Effector CD8-positive, alpha-beta T cell (primary cell): ENCODE measurements at places on chromosomes 5 and 9.

GRCh38 chr5:119274030-119274766, 81.6 kb upstream of the TNFAIP8 start:
- DNase-seq = no peak

GRCh38 chr5:98307811-98308210, 465.7 kb upstream of the RGMB start:
- no peak for DNase-seq

- no peak for DNase-seq
Measured at GRCh38 chr5:138725153-138725817, 27.9 kb upstream of the CTNNA1 start.

DNA sequence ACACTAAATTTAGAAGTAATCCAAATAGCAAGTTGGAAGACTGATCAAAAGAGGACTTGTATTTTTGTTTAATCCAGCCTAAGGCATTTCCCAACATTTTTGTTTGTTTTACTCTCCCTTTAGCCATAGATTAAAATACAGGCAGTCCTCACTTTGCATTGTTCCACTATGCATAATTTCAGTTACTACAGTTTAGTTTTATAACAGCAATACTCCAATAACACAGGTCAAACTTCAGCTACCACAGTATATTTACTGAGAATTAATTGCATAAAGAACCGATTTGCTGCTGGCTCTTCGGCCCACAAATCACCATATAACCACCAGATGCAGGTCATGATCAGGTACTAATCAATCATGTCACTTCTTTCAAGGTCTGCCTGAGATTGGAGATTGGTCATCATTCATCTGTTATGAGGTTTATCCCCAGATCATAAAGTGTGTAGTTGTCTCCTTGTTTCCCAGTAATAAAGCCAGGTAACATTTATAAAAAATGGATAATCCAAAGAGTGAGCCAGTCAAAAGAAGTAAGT, 12.1 kb downstream of the FTMT start:
- no peak for DNase-seq

- no peak for DNase-seq
Measured at GRCh38 chr9:125296843-125297372, 35.3 kb downstream of the GAPVD1 start.

GRCh38 chr5:178236679-178237078, 4.1 kb upstream of the PHYKPL start:
- DNase-seq = no peak

- no peak for DNase-seq
Measured at GRCh38 chr5:138655530-138656190, 80.5 kb upstream of the HSPA9 start.

- DNase-seq = no peak
Measured at GRCh38 chr5:160167624-160168165, 48.4 kb upstream of the PWWP2A start.

DNA sequence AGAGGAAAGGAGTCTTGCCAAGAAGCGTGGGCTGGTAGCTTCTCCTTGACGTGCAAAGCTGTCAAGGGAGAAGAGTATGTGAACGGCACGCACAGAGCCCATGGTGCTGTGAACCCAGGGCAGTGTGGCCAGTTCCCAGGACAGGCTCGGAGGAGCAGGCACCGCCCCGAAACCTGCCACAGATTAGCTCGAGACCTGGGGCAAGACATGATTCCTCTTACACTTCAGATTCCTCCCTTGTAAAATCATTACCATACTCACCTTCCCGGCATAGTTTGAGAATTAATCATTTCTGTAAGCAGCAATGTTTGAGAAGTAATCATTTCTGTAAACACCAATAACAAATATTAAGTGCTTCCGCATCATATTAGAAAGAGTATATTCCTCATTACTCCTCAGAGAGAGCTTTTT, 19.9 kb downstream of the GOLM1 start:
- DNase-seq = no peak

DNA sequence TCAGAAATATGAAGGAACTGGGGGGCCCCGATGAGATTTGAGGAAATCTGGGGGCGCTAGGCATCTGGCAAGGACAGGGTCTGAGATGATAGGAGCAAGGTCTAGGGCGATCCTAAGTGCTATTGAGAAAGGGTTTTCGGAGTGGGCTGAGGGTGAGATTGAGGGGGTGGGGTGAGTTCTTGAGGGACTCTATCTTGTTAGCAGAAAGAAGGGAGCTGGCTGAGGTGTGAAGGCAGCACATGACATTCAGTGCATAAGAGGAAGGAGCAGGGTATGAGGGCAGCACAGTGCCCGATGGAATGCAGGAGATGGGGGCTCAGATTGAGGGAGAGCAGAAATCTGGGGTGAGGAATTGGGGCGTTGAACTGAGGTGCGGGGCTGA, 640 bp downstream of the TRIM32 start:
- no peak for DNase-seq

- DNase-seq = no peak
Measured at GRCh38 chr5:175452166-175452565, 8.2 kb upstream of the DRD1 start.

DNA sequence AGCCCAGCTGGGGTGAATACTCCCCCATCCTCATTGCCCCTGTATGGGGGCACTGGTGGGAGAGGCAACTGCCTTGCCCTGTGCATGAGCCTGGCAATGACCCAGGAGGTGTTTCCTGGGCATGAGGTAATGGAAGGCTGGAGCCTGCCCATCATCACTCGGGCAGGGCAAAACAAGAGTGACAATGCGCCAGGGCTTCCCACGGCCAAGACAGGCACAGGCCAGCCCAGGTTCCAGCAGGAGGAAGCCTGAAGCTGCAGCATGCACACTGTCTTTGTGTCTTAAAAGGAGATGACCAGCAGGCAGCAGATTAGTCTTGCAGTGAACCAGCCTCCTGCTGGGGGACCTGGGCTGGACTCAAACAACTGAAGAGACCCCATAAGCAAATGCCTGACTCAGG, 92.2 kb upstream of the SMIM23 start:
- no peak for DNase-seq
